Urinary bladder (tissue), 4 donors: ENCODE measurements at places on chromosomes 4 and X. TPM values are rescaled to one million over a fixed set of nuclear protein-coding genes. Genes with fewer than 3 reads are reported as not detected.

DNA sequence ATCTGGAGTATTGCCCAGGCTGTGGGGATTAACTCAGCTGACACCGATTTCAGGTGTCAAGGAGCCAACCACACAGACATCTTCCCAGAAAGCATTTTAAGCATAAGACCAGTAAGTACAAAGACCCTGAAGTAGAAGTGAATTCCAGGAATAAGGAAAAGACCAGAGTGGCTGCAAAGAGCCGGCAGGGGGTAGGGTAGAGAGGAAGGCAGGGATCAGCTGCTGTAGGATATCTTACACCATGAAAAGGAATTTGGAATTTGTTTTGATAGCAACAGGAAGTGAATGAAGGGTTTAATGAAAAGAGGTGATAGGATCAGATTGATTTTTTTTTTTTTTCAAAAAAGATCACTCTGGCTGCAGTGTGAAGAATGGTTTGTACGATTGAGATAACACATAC lies 113.6 kb upstream of the PPARGC1A start:
- no peak for DNase-seq

- no peak for DNase-seq
Observed at GRCh38 chr4:189022440-189023035, 883.3 kb downstream of the TRIML1 start.

Gene MTNR1A
- 1.9 TPM for total RNA-seq

Gene CTAG2
- not detected for total RNA-seq

- no peak for DNase-seq
Observed at GRCh38 chr4:4780729-4781244, 78.7 kb upstream of the MSX1 start.

DNA sequence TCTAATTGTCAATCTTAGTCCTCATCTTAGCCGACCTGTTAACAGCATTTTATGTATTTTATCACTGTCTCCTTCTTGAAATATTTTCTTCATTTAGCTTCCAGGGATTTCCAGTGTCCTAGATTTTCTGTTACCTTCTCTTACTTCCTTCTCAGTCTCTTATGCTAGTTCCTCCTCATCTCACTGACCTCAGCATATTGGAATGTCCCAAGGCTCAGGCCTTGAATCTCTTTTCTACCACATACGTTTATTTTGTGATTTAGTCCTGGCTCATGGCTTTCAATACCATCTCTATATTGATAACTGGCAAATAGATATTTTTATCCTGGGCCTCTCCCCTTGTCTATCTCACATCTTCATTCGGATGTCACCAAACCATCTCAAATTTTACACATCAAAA lies 61.1 kb downstream of the IQCM start:
- no peak for DNase-seq

- no peak for DNase-seq
Observed at GRCh38 chr4:7140062-7140691, 52.2 kb upstream of the SORCS2 start.

Gene CPXCR1
- total RNA-seq = not detected

DNA sequence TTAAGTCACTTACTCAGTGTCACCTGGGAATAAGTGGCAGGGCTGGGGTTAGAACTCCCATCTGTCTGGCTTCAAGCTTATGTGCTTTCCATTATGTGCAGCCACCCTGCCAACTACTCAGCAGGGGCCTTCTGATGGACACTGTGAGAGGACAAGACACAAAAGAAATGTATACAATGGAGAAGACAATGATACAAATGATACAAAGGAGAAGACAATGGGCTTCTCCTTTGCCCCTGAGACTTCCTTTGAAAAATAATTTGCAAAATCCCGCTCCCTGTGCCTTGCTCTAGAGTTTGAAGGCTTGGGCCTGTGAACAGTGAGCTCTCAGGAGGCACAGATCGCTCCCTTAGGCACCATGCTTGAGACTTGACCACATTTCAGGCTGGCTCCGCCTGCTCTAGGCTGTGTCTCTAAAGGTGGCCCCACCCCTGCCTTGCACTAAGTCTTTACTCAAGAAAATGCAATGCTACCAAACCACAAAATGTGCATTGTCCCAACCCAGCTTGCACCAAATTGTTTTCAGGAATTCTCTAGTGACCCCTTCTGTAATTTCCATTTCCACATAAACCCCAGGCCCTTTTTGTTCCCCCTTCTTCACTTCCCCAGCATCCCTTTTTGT lies 27.1 kb upstream of the STX18 start:
- no peak for DNase-seq

DNA sequence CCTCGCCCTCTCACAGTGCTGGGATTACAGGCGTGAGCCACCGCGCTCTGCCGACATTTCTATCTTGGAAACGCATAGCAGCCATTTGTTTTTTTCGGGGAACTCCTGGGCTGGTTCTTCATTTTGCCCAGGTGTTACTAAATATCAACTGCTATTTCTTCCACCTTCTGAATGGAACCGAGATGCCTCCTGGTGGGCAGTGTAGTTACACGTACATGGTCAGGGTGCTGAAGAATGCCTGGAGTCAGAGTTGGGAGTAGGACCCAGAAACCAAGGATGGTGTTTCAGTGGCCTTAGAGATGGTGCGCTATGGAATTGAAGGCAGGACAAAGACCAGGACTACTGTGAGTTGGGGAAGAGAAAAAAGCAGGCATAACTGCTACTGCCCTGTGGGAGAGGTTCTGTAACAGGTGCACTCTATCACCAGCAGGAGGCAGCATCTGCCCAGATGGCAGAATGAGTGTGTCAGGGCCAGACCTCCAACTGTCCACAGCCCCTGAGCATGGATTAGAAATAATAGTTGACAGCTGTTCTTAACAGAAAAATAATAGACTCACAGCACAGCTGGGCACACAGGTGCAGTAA lies 81.7 kb downstream of the ZC4H2 start:
- no peak for DNase-seq

Gene ZFP92
- 0.69 TPM for total RNA-seq
